ENCODE measurements at places on chromosomes 7 and 10. TPM values are rescaled to one million over a fixed set of nuclear protein-coding genes. Genes with fewer than 3 reads are reported as not detected.

DNA sequence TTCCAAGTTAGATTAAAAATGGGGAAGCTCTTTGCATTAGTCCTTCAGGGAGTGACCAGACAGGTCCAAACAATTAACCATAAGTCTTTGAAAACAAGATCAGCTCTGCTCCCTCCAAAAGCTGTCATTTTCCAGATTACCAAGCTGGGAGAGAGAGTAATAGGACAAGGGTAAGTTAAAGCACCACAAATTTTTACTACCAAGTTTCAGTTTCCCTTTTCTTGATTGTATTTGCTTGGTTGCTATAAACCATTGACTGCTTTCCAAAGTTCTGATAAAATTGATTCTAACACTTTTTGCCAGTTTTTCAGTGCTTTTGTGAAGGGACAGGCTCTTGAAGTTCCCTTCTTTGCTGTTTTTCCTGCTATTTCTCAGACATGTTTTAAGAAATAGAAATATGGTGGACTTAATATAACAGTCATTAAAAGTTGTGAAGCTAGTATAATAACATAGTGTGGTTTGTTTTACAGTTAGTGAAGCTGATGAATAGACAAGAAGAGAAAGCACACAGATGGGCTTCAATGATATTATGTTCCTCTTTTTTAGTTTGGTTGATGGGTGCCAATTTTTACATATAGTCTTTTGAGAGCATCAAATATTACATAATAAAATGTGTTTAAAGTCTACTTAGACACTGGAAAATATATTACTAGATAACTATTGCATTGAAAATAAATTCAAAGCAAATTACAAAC is 40.0 kb upstream of the ZNF365 start:
- H3K4me3 ChIP-seq = no peak overlapping the region
- no peaks in the 10 kb centered on the region for H3K4me1 ChIP-seq
- no peak for DNase-seq
- H3K36me3 ChIP-seq = no peaks in the 10 kb centered on the region
- no peaks in the 10 kb centered on the region for H3K27me3 ChIP-seq
- no peak overlapping the region for H3K27ac ChIP-seq

GRCh38 chr10:43502931-43503330 is 66.0 kb downstream of the ZNF487 start:
- no peak overlapping the region for H3K27ac ChIP-seq
- no peaks in the 10 kb centered on the region for H3K27me3 ChIP-seq
- no peak overlapping the region for H3K4me3 ChIP-seq

DNA sequence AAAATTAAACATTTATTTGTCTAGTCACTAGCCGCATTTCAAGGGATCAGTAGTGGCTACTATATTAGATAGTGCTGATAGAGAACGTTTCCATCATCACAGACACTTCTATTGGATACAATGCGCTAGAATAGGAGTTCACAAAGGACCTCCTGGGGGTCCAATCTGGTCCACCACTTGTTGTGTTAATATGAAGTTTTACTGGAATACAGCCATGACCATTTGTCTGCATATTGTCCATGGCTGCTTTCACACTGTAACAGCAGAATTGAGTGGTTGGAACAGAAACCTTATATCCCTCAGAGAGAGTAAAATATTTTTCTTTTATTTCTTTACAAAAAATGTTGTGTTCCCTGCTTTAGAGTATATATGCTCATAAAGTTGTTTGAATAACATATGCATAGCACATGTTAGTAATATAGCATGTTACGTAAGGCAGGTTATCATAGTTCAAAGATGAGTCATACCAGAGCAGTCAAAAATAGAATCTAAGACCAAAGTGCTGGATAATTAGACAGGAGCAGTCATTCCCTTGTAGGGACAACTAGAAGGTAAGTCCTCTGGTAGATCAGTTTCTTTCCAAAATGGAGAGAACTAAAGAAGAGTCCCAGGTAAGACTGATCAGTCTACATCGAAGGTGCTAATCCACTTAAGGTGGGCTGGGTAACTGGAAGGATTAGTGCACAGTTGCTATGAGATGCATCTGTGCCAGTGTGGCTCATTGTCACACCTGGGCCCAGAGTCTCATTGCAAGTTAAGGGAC is 14.9 kb downstream of the BZW2 start:
- no peak for DNase-seq
- peaks cover 3% of the 10 kb centered on the region for H3K4me1 ChIP-seq
- H3K4me3 ChIP-seq = no peak overlapping the region
- no peaks in the 10 kb centered on the region for H3K36me3 ChIP-seq

Gene ABCC2
- 2.2 TPM for total RNA-seq

- no peak overlapping the region for H3K4me3 ChIP-seq
- H3K4me1 ChIP-seq = peaks cover 4% of the 10 kb centered on the region
- no peak overlapping the region for H3K27ac ChIP-seq
- no peak for DNase-seq
Measured at GRCh38 chr7:108236681-108237415, 106.7 kb upstream of the LAMB4 start.

Gene NPSR1
- total RNA-seq = not detected

Gene NODAL
- not detected for total RNA-seq

- no peak overlapping the region for H3K4me3 ChIP-seq
- no peaks in the 10 kb centered on the region for H3K4me1 ChIP-seq
- no peaks in the 10 kb centered on the region for H3K36me3 ChIP-seq
Measured at GRCh38 chr10:129192344-129193128, 274.5 kb upstream of the MGMT start.

DNA sequence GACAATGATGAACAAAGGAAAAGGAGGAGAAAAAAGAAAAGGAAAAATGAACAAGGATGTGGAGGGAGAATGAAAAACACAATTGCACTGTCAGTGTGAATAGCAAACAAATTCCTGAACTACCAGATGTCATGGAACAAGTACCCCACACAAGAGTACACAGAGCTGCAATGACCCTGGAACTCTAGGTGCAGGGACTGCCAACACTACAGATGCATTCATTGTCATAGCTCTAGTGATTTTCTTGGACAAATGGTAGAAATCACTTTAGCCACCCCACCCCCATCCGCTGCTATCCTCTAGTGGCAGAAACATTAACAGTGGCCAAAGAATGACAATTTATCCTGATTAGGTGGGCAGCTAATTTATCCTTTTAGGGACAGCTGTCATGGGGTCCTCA is 3.1 kb downstream of the RNF133 start:
- H3K27me3 ChIP-seq = no peaks in the 10 kb centered on the region
- no peak for DNase-seq
- no peak overlapping the region for H3K27ac ChIP-seq
- no peaks in the 10 kb centered on the region for H3K4me1 ChIP-seq
- H3K36me3 ChIP-seq = no peaks in the 10 kb centered on the region
- H3K4me3 ChIP-seq = no peak overlapping the region
